ENCODE measurements at places on chromosomes 4 and X. TPM values are rescaled to one million over a fixed set of nuclear protein-coding genes. Genes with fewer than 3 reads are reported as not detected.

Gene DOK7
- total RNA-seq: not detected

Gene ITIH6
- total RNA-seq: not detected

Gene AFF1
- 32.3 TPM for total RNA-seq

Gene DOCK11
- total RNA-seq: 57.9 TPM

Gene NKX3-2
- total RNA-seq: not detected

Gene DSPP
- total RNA-seq: not detected

Gene MTNR1A
- total RNA-seq: not detected

Gene MSMO1
- 18.6 TPM for total RNA-seq

Gene NAA11
- total RNA-seq: not detected

Gene CLIC2
- total RNA-seq: not detected

Gene HAUS7
- total RNA-seq: 20.5 TPM

Gene PRR32
- not detected for total RNA-seq

Gene CRMP1
- not detected for total RNA-seq

Gene DMP1
- total RNA-seq: not detected

Gene CD38
- total RNA-seq: 3.5 TPM

Gene GLRA2
- not detected for total RNA-seq

Gene GABRB1
- total RNA-seq: not detected

Gene MAGEC2
- total RNA-seq: not detected

Gene FIP1L1
- 56.9 TPM for total RNA-seq

Gene ZCCHC12
- total RNA-seq: 0.14 TPM

Gene OFD1
- 56.7 TPM for total RNA-seq

Gene PAGE1
- not detected for total RNA-seq

Gene INTU
- total RNA-seq: 0.22 TPM

Gene SPANXN4
- not detected for total RNA-seq

Gene PNMA3
- total RNA-seq: 2.4 TPM

Gene TRAM1L1
- total RNA-seq: not detected

Gene CENPVL2
- not detected for total RNA-seq

Gene TRIM2
- total RNA-seq: 0.22 TPM

Gene GPR78
- not detected for total RNA-seq
